Stimulated activated CD8-positive, alpha-beta memory T cell treated with anti-CD3 and anti-CD28 coated beads, Interleukin-4, amount 100 ng/mL, for 1 hour (primary cell): ENCODE measurements at places on chromosomes 1 and 21.

- no peak for DNase-seq
These were observed 11.0 kb upstream of the CDK18 start for GRCh38 chr1:205493241-205494085.

GRCh38 chr1:18931730-18932129, 24.7 kb downstream of the IFFO2 start:
- no peak for DNase-seq

- DNase-seq = no peak
These were observed 59.7 kb upstream of the DPYD start for GRCh38 chr1:97980530-97980929.

GRCh38 chr1:1602968-1603506, 3.1 kb upstream of the FNDC10 start:
- no peak for DNase-seq

- DNase-seq = no peak
These were observed 50.9 kb upstream of the BCAR3 start for GRCh38 chr1:93732514-93732913.

DNA sequence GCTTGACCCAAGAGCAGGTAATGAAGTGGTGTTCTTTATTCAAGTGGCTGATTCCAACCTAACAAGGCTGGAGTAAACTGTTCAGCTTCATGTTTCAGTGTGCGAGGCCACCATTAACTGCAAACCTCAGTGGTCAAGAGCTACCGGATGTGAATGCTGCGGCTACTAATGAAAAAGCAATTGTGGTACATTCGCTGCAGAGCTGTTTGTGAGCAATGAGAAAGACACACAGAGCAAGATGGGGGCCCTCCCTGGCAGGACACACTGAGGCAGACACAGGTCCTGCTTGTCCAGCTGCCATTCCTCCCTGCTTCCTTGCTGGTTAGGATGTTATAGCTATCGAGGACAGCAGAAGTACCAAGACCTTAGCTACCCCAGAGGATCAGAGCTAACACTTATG, 26.1 kb downstream of the SYF2 start:
- DNase-seq = no peak

GRCh38 chr1:209364716-209365115, 218.8 kb upstream of the CAMK1G start:
- no peak for DNase-seq

- DNase-seq = no peak
These were observed 77.0 kb upstream of the LRRC8D start for GRCh38 chr1:89743788-89744187.

DNA sequence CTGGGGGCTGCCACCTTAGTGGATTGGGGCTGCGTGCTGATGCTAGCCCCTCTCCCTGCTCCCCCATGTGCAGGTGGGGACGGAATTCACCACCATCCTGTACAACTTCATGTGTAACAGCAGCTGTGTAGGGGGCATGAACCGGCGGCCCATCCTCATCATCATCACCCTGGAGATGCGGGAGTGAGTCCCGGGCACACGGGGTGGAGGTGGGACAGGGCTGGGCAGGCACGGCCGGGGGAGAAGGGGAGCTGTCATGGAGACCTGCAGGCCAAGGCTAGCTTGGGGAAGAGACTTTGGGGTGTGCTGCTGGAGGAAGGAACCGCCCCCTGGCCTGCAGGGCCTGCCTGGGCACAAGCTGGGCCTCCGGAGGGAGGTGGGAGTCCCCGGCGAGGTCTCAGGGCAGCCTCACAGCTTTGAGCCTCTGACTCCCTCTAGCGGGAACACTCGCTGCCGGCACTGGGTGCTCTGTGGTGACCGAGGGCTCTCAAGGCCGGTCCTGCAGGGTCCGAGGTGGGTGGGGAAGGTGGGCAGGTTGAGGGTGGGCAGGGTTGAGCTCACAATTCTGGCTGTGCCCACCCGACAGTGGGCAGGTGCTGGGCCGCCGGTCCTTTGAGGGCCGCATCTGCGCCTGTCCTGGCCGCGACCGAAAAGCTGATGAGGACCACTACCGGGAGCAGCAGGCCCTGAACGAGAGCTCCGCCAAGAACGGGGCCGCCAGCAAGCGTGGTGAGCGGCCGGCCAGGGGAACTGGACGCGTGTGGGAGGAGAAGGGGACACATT, 25.0 kb upstream of the CCDC27 start:
- DNase-seq = no peak

- DNase-seq = no peak
These were observed 222.0 kb downstream of the SETD4 start for GRCh38 chr21:35838350-35838749.

DNA sequence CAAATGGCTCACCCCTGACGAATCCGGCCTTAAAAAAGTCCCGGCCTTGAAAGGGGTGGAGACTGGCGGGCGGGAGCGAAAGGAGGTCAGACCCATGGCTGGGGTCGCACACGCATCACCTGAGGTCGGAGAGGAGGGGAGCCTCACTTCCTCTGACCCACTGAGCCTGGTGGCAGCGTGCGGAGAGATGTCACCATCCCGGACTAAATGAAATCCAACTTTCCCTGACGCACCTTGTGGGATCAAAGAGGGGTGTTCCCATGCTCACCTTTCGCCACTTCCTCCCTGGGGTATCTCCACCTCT, 709 bp upstream of the SLC41A1 start:
- DNase-seq = no peak

GRCh38 chr1:37325509-37326437, 148.6 kb upstream of the ZC3H12A start:
- no peak for DNase-seq

DNA sequence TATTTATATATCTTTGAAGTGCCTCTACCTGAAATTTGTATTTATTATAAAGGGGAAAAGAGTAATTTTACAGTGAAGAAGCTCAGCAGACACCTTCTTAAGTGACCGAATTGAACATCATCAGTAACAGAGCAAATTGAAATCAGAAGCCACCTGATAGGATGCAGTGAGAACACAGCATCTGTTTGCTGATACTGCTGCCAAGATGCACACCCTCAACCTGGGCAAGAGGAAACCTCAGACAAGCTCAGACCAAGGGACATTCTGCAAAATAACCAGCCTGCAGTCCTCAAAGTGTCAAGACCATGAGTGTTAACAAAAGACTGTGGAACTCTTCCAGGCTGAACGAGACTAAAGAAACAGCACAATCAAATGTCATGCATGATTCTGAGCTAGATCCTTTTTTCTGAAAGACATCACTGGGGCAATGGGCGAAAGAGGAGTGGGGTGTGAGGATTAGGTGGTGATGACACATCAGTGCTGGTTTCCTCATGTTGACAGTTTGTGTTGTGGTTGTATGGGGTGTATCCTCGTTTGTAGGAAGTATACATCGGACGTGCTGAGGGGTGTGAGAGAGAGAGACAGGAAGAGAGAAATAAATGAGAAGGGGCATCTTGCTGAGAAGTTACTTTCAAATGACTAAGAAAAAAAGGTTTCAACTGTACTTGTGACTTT, 103.7 kb downstream of the ABCA4 start:
- DNase-seq = no peak

DNA sequence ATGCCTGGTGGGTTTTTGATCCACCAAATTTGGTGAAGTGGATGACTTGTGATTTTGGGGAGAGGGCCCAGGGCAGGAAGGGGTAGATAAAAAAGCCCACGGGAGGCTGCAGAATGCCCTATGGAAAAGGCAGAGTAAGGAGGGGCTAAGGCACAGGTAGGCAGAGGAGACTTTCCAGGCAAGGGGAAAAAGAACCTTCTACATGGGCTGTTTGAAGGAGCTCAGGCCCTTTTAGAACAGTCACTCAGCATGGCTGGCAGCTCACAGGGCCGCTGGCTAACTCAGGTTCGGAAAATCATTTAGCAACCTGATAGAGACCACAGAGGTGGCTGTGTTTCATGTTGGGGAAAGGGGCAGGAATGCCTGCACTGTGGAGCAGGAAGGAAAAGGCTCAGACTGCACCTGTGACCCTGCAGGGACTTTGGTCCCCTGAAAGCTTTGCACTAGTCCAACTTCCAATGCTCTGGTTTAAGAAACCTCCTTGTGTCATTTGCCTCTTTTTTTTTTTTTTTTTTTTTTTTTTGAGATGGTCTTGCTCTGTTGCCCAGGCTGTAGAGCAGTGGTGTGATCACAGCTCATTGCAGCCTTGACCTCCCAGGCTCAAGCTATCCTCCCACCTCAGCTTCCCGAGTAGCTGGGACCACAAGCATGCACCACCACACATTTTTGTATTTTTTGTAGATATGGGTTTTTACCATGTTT, 58.5 kb upstream of the ENAH start:
- no peak for DNase-seq

- no peak for DNase-seq
These were observed 1.3 kb downstream of the ATXN7L2 start for GRCh38 chr1:109485001-109485400.

- no peak for DNase-seq
These were observed 40.3 kb downstream of the NPHP4 start for GRCh38 chr1:5951846-5952410.

- no peak for DNase-seq
These were observed 58.8 kb downstream of the CLIC4 start for GRCh38 chr1:24803987-24804530.

GRCh38 chr1:115165776-115166175, 76.5 kb upstream of the TSPAN2 start:
- DNase-seq = no peak

DNA sequence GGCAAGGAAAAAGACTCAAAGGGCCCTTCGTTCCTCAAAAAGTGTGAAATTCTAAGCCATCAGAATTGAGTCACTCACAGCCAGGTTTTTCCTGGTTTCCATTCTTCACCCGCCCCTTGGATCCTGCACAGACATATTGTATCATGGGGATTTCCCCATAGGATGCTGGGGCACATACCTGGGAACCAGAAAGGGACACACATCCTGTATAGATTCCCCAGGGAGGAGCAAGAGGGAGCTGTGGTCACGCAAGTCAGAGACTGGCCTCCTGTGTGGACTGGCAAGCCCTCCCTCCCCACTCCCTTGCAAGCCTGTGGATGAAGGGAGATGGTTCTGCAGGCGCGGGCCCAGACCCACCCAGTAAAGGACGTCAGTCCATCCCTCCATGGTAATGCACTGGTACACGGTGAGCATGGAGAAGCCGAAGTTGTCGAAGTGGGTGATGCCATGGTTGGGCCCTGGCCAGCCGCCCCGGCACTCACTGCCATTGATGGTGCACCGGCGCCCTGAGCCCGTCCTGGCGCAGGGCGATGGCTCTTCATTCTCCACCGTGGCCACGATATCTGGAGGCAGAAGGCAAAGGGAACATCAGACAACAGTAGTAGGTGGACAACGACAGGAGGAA, 23.2 kb downstream of the CACNA1S start:
- DNase-seq = no peak

DNA sequence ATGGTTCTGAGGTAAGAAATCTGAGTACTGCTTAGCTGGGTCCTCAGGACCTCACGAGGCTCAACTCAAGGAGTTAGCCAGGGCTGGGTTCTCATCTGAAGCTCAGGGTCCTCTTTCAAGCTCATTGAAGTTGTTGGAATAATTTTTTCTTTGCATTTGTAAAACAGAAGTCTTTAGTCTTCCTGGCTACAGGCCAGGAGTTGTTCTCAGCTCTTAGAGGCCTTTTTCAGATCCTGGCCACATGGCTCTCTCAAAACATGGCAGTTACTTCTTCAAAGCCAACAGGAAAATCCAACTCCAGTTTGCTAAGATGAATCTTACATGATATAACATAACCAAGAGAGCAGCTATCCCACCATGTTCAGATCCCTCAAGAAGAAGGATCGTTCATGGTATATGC, 92.3 kb upstream of the CHODL start:
- no peak for DNase-seq

DNA sequence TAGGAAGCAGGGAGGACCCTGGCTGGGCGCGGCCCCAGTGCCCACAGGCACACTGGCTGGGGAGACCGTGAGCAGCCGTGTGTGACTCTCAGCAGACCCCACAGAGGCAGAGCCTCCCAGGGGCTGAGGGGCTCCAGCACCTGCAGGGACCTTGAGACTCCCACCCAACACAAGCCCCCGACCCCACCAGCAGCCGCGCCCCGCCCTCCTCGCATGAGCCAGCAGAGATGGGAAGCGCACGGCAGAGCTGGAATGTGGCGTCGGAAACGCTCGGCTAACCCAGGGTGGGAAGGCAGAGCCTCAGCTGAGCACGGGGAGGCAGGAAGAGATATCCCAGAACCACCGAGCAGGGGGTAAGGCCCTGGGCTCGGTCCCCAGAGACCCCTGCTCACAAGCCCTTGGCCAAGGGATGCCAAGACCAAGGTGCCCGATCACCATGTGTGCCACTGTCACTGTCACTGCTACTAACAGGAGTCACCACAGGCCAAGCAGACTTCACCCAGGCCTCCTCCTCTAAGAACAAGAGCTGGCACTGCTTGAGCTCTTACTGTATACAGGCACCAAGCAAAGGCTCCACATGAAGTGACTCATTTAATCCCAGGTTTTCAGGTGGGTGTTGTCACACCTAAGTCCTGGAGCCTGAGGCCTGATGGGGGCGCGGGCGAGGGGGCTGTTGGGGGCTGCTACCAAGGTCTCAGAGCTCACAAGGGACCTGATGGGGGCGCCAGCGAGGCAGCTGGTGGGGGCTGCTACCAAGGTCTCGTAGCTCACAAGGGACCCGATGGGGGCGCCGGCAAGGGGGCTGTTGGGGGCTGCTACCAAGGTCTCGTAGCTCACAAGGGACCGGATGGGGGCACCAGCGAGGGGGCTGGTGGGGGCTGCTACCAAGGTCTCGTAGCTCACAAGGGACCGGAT, 20.1 kb downstream of the MEGF6 start:
- no peak for DNase-seq

DNA sequence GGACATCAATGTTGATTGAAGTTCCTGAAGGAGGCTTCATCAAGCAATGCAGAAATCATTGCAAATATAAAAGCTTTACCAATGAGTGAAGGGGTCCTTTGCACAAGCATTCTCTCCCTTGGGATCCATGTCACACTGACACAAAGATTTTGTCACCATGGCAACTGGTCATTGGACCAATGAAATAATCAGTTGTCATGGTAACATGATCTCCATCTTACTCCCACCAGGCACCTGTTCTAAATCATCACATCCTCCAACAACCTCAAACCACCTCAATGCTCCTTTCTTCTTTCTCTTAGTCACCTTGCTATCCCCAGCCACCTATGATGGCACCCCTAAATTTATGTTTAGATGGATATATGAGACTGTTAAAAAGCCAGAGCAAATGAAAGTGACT, 13.5 kb upstream of the FOXJ3 start:
- no peak for DNase-seq

DNA sequence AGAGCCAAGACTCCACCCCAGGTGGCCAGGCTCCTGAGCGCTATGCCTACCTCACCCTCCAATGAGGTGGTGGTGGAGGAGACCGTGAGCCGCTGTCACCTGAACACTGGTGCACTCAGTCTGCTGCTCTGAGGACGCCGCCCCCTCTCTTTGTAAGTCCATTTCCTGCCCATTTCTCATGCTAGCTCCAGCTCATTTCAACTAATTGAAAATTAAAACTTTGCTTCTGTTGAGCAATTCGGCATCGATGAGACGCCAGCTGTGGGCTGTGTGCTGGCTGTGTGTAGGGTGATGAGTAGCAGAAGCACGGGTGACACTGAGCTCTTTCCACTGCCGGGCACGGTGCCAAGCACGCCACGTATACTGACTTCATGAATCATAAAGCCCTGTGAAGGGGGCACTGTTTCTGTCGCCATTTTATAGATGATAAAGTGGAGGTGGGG, 11.2 kb downstream of the TNFRSF1B start:
- DNase-seq = peak; percentile 94

- no peak for DNase-seq
These were observed at the start of gene ADAMTS1 for GRCh38 chr21:26845066-26845758. Gene ADAMTS1, minus strand, starts transcription at chr21:26845409. Its CDS starts 455 bp downstream, at chr21:26844954.
